ENCODE measurements at places on chromosomes 13 and 19.

DNA sequence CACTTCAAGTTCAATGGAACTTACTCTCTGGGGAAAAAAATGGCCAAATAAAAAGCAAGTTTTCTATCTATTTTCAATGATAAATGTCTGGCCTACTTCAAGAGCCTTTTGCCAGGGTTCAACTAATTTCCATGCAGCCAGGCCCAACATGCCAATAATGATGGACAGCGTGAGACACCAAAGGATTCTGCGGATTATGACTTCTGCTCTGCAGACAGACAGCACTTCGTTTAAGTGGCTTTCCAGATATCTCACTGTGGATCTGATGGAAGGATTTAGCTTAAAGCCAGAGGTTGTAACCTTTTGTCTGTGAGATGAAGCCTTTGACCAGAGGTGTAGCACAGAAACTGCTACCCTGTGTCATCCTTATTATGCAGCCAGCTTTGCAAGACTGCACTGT lies 614.2 kb downstream of the DCT start:
- no peak for DNase-seq

GRCh38 chr13:24610956-24611355 lies 69.3 kb upstream of the ATP12A start:
- no peak for DNase-seq

DNA sequence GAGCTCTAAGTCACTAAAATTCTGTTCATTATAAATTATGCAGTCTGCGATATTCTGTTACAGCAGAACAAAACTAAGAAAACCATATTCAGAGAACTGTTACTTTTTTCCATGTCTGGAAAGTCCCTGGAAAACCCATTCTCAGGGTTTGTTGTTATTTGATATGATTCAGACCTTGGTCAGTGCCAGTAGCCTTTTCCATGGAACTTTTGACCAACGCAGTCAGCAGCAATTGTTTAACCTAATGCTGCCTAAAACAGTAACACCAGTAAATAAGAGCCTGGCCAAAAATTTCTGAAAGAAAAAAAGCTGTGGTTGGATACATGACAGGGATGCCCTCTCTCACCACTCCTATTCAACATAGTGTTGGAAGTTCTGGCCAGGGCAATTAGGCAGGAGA lies 402.7 kb downstream of the TBC1D4 start:
- no peak for DNase-seq

- no peak for DNase-seq
Measured at GRCh38 chr19:1038978-1039645, 795 bp upstream of the ABCA7 start.

DNA sequence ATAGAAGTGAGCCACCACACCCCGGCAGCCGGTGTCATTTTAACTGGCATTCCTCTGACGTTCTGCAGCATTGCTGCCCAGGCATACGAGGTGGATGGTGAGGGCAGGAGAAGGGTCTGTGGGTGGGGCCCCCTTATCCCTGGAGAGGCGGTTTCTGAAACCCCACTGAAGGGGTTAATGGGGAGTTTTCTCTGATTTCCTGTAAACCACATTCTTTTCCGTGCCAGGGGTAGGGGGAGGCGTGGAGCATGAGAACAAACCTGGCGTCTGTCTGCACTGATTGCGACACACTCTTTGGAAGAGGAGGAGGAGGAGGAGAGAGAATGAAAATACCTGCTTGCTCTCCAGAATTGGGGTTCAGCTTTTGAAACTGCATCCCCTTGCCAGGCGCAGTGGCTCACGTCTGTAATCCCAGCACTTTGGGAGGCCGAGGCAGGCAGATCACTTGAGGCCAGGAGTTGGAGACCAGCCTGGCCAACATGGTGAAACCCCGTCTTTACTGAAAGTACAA lies 2.7 kb upstream of the C3 start:
- no peak for DNase-seq

GRCh38 chr19:10193790-10194499 lies 808 bp downstream of the DNMT1 start:
- DNase-seq: no peak

DNA sequence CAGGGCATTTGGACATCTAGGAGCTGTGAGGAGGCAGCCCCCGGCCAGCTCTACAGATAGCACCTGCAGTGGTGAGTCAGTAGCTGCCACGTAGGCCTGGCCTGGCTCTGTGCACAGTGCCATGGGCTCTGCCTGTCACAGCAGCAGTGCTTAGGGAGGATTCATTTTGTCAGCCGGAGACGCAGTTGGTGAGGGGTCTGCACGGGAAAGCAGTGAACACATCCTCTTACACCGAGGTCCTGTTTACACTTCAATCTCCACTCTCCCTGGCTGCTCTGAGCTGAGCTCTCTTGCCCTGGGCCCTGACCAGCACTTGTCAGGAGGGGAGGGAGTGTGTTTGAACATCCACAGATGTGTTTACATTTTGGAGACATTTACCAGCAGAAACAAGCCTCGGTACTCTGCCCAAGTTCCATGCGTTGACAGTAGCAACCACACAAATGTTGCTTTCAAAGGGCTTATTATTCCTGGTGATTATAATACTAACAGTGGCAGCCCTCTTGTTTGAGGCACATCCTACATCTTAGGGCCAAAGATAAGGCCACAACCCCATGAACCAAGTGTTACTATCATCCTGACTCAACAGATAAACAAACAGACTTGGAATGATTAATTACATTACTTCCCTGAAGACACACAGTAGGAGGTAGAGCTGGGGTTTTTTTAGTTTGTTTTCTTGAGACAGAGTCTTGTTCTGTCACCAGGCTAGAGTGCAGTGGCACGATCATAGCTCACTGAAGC lies 148.9 kb downstream of the USP12 start:
- DNase-seq: no peak

Data from CD4-positive, alpha-beta T cell treated with Interleukin-1 beta for 1 hour (primary cell).